ENCODE measurements at places on chromosomes 11 and 22.

- no peak for DNase-seq
Observed at GRCh38 chr11:134003792-134004495, 47.2 kb upstream of the IGSF9B start.

DNA sequence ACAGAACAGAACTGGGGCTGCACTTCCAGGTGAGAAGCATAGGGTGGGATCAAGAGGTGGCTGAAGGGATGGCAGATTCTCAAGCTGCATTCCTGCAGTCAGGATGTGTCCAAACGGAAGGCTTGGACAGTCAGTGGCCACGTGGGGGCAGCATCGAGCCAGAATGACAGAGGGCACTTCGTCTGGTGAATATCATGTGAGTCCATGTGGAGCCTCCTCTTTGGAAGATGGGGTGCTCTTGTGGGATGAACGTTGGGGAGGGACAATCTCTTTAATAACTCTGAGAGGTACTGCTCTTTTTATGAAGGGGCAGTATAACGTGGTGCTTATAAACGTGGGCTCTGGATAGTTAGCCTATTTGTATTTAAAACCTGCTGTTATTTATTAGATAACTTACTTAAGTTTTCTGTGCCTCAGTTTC, 154.9 kb upstream of the NAV2 start:
- peak; percentile 45 for DNase-seq

DNA sequence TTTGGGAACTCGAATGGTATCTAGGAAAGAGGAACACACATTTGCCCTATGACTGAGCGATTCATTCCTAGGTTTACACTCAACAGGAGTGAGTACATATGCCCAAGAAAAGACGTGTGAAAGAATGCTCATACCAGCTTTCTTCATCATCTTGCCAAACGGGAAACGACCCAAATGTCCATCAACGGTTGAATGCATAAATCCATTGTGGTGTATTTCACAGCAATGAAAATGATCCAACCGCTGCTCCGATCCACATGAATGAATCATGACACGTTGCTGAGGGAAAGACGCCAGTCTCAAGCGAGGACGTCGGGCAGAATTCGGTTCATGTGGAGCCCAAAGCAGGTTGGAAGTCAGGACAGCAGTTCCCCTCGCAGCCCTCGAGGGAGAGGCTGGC, 71.5 kb downstream of the CYTH4 start:
- no peak for DNase-seq

- no peak for DNase-seq
Observed at GRCh38 chr11:31816468-31817053, 5.4 kb upstream of the PAX6 start.

- DNase-seq = no peak
Observed at GRCh38 chr11:32586576-32587190, 3.1 kb downstream of the EIF3M start.

DNA sequence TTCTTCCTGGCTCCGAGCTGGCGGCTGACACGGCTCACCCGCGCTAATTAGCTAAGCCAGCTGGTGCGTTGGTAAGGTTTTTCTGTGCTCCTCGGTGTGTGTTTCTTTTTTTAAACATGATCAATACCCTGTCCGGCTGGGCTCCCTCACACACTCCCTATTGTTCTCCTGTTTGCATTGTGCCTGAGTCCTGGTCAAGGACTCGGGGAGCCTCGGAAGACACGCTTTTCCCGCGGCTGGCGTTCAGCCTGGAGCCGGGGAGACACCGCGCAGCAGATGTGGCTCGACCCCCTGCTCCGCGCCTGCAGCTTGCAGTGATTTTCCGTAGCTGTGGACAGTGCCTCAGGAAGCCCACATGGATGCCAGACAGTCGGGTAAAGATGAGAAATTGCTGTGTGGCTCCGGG, 454.9 kb upstream of the CADM1 start:
- DNase-seq = no peak

DNA sequence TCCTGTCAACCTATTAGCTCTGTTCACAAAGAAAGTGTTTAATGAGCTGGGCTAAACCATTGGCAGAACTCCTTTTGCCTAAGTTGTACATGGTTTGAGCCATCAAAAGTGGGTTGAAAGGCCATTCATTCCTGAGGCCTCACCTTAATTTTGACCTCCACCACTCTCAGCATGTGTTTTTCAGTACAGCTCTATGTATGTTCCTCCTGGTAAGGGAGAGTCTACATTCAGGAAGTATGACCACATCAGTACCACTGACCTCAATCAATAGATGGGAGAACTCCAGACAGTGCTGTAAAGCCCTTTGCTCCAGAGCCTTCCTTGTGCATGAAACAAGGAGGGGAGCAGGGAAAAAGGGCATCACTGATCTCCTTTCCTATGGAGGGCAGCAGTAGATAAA, 87.8 kb upstream of the CARD18 start:
- DNase-seq = no peak

Measured in stimulated activated CD8-positive, alpha-beta memory T cell treated with anti-CD3 and anti-CD28 coated beads, Interleukin-15, amount 100 ng/mL, for 1 hour (primary cell).